ENCODE measurements at places on chromosomes 7 and 10. TPM values are rescaled to one million over a fixed set of nuclear protein-coding genes. Genes with fewer than 3 reads are reported as not detected.

- H3K27ac ChIP-seq, result peak overlapping the region; percentile 98
- no peaks in the 10 kb centered on the region for H3K36me3 ChIP-seq
- no peaks in the 10 kb centered on the region for H3K27me3 ChIP-seq
These were observed 135.2 kb upstream of the KCTD7 start for GRCh38 chr7:66493235-66494205.

GRCh38 chr10:3635211-3635671 is 149.8 kb downstream of the KLF6 start:
- no peaks in the 10 kb centered on the region for H3K4me1 ChIP-seq
- no peak overlapping the region for H3K4me3 ChIP-seq
- DNase-seq, result no peak
- peak overlapping the region; percentile 58 for H3K27ac ChIP-seq
- no peaks in the 10 kb centered on the region for H3K27me3 ChIP-seq
- no peaks in the 10 kb centered on the region for H3K36me3 ChIP-seq

GRCh38 chr10:45502458-45502857 is 128.4 kb downstream of the ALOX5 start:
- DNase-seq, result no peak
- H3K27ac ChIP-seq, result no peak overlapping the region
- no peak overlapping the region for H3K4me3 ChIP-seq
- no peaks in the 10 kb centered on the region for H3K36me3 ChIP-seq

DNA sequence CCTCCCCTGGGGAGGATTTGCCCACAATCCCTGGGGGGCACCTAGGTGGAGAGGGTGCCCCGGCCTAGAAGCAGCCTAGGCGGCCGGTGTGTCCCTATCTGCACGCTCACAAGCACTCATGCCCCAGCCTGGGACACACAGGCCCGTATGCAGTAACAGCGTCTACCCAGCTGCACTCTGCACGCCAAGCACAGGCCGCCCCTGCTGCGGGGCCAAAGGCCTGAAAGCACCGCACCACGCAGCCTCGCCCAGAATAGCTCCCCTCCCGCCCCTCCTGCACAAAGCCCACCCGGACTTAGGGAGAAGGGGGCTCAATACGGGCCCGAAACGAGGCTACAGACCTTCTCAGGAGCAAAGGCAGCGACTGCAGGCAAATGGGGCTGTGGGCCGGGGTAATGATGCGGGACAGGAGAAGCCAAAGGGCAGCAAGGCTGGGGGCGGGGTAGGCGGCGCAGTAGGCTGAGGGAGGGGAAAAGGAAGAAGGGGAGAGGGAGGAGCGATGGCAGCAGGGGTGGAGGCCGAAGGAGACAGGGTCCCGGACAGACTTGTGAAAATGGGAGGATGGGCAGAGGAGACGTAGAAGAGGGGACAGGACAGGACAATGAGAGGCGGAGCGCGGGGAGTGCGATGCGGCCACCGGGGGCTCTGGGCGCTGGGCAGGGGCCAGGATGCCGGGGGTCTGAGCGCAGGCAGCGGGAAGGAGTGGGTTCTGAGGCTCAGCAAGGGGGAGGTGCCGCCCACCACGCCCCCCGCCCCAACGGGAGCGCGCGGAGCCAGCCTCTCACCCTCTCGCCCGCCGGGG is 544 bp downstream of the GPRIN2 start:
- peaks cover 13% of the 10 kb centered on the region for H3K27me3 ChIP-seq
- H3K27ac ChIP-seq, result peak overlapping the region; percentile 47
- peaks cover 13% of the 10 kb centered on the region for H3K4me1 ChIP-seq
- H3K4me3 ChIP-seq, result peak overlapping the region; percentile 76

DNA sequence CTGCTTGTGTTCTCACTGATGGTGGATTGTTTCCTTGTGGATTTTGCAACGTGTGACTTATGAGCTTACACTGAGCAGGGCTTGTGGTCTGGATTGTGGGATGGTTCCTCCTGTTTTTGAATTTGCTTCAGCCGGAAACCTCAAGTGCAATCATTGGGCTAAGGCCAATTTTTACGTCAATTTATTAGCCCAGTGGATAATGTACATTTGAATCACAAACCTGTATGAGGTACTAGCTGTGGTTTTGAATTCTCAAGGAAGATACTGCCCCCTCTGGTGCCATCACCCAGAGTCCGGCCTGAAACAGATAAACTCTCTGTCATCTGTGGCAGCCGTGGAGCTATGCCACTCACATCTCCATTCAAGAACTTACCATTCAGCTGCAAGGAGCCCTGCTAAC is 7.3 kb upstream of the ZNF777 start:
- no peaks in the 10 kb centered on the region for H3K36me3 ChIP-seq
- H3K4me1 ChIP-seq, result no peaks in the 10 kb centered on the region
- H3K27ac ChIP-seq, result no peak overlapping the region
- H3K4me3 ChIP-seq, result no peak overlapping the region

DNA sequence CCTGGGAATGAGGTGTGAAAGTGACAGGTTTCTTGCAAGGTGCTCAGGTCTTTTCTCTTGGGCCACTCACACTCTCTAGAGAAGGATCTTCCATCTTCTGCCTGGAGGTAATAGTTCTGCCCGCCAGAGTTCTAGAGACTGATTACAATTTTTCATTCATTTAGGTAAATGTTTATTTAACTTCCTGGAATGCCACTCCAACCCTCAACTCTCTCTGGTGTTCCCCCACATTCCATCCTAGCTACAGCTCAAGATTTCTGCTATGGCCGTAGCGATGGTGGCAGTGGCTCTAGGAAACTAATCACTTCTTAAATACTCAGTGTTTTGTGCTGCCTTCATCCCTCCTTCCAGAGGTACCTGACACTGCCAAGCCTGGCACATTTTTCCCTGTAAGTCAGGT is 174.6 kb downstream of the WDR11 start:
- no peaks in the 10 kb centered on the region for H3K36me3 ChIP-seq
- H3K4me3 ChIP-seq, result no peak overlapping the region
- no peak for DNase-seq
- H3K27me3 ChIP-seq, result no peaks in the 10 kb centered on the region
- H3K27ac ChIP-seq, result no peak overlapping the region

DNA sequence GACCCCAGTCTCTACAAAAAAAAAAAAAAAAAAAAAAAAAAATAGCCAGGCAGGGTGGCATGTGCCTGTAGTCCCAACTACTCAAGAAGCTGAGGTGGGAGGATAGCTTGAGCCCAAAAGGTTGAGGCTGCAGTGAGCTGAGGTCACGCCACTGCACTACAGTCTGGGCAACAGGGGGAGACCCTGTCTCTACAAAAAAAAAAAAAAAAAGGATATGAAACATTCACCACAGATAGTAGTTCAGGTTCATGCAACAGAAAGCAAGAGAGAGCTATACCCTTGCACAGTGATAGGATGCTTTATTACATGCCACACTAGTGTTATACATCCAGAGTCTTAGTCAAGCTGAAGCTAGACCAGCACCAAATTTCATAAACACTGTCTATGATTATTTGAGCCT is 148.4 kb upstream of the KAT6B start:
- no peaks in the 10 kb centered on the region for H3K27me3 ChIP-seq
- no peaks in the 10 kb centered on the region for H3K4me1 ChIP-seq
- no peak overlapping the region for H3K4me3 ChIP-seq
- H3K27ac ChIP-seq, result no peak overlapping the region
- no peaks in the 10 kb centered on the region for H3K36me3 ChIP-seq
- DNase-seq, result no peak

DNA sequence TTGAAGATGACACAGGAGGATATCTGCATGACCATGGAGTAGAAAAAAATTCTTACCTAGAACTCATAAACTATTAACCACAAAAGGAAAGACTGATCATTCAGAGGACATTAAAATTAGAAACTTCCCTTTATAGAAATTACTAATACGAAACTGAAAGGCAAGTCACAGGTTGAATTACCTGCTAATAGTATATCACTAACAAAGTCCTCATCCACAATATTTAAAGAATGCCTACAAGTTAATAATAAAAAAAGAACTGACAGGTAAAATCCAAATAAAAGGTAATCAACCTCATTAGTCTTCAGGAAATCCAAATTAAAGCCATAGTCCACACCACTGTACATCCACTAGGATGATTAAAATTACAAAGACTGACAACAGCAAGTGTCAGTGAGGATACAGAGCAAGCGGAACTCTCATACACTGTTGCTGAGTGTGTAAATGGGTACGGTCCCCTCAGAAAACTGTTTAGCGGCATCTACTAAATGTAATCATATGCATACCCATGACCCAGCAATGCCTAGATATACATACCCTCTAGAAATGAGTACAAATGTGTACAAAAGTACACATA is 71.2 kb downstream of the ARHGAP21 start:
- H3K27me3 ChIP-seq, result no peaks in the 10 kb centered on the region
- no peaks in the 10 kb centered on the region for H3K36me3 ChIP-seq
- no peak overlapping the region for H3K27ac ChIP-seq
- no peak for DNase-seq
- H3K4me3 ChIP-seq, result no peak overlapping the region

DNA sequence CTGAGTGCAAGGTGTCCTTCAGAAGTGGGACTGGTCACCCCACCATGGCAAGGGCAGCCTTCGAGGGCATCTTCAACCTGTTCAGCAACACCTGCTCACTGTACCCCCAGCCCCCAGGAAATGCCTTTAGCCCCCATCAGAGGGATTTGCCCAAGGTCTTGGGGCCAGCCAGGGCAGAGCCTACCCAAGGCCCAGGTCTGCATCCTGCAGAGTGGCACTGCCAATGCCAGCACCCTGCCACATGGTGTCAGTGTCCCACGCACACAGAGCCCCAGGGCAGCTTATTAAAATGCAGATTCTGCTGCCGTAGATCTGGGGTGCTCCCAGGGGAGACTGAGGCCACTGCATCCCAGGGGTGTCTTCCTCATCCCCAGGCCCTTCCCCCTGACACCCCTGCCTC is 106.2 kb upstream of the KCTD7 start:
- H3K4me3 ChIP-seq, result no peak overlapping the region
- H3K27ac ChIP-seq, result no peak overlapping the region
- no peak for DNase-seq
- H3K27me3 ChIP-seq, result no peaks in the 10 kb centered on the region
- no peaks in the 10 kb centered on the region for H3K4me1 ChIP-seq

GRCh38 chr7:17331891-17332501 is 33.5 kb downstream of the AHR start:
- no peak overlapping the region for H3K27ac ChIP-seq
- H3K27me3 ChIP-seq, result no peaks in the 10 kb centered on the region

- DNase-seq, result peak; percentile 62
- no peaks in the 10 kb centered on the region for H3K27me3 ChIP-seq
- H3K4me3 ChIP-seq, result no peak overlapping the region
- H3K27ac ChIP-seq, result peak overlapping the region; percentile 100
- H3K4me1 ChIP-seq, result peaks cover 73% of the 10 kb centered on the region
- H3K36me3 ChIP-seq, result no peaks in the 10 kb centered on the region
These were observed 10.4 kb downstream of the TNS3 start for GRCh38 chr7:47571331-47572093.

DNA sequence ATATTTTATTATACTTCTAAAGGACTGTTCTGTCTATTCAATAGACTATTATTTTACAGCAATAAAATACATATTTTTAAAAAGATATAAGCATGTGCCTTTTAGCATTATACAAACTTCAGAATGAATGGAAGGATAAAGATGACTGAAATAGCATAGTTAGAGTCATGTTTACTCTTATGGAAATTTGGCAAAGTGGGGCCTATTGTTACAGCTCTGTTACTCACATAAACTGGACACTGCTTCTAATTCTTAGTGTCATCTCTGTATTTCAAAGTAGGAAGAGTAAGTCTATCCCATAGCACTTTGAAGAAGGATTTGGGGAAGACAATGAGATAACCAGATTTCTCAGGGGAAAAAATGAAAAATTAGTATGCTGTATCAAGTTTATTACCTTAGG is 168.2 kb downstream of the SKAP2 start:
- no peaks in the 10 kb centered on the region for H3K36me3 ChIP-seq
- H3K27ac ChIP-seq, result no peak overlapping the region
- DNase-seq, result no peak
- peaks cover 8% of the 10 kb centered on the region for H3K4me1 ChIP-seq

GRCh38 chr10:14008740-14009080 is 322.0 kb downstream of the FRMD4A start:
- H3K36me3 ChIP-seq, result no peaks in the 10 kb centered on the region
- peaks cover 4% of the 10 kb centered on the region for H3K4me1 ChIP-seq
- H3K27ac ChIP-seq, result peak overlapping the region; percentile 84
- DNase-seq, result no peak
- H3K4me3 ChIP-seq, result no peak overlapping the region

Gene HEPACAM2
- 19.8 TPM for total RNA-seq

Gene SAMD9
- 2.6 TPM for total RNA-seq

Gene MYL10
- total RNA-seq, result 0.60 TPM

Gene NEUROG3
- not detected for total RNA-seq
